ENCODE measurements at places on chromosomes 4 and X. TPM values are rescaled to one million over a fixed set of nuclear protein-coding genes. Genes with fewer than 3 reads are reported as not detected.

DNA sequence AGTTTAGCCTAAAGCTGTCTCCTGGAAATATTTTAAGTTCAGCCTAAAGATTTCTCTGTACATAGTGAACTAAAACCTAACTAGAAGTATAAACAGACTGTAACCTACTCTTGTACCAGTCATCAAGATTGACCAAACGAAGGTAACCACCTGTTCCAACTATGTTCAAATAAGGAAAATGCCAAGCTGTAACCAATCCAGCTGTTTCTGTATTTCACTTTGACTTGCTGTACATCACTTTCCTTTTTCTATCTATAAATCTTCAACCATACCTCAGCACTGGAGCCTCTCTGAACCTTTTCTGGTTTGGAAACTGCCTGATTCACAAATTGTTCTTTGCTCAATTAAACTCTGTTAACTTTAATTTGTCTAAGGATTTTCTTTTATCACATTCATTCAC is 3.1 kb upstream of the CYSLTR1 start:
- DNase-seq = no peak

- no peak for DNase-seq
Measured at GRCh38 chr4:139769364-139769763, 103.7 kb downstream of the MGST2 start.

DNA sequence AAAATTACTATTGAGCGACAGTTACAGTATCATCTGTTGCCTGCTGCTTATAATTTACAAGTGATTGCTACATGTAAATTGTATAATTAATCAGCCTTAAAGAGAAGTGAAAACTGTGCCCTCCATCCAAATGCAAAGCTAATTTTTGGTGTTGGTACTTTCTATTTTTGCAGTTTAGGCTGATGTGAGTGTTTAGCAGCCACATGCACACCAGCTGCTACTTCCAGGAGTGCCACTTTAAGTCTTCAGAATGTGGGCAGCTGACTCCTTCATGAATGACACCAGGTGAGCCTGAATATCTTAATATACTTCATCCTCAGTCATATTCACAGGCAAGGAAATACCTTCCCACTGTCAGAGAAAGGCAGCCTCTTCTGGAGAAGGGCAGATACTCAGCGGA is 149.8 kb upstream of the RASGEF1B start:
- DNase-seq = no peak

DNA sequence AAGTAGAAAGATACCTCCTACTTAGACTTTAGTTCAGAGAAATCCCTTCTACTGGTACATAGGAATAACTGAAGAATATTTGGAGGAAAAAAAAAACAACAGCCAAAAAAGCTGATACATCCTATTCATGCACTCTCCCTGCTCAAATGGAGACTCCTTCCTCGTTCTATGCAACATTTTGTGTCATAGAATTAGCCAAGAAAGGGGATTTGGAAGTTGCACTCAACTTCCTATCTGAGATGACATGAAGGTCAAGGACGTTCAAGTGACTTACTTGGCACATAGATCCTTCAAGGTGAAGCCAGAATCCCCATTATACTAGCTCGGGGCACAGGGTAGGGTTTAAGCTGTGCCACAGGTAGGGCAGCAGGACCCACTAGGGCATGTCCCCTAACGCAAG is 56.2 kb upstream of the S100G start:
- no peak for DNase-seq

DNA sequence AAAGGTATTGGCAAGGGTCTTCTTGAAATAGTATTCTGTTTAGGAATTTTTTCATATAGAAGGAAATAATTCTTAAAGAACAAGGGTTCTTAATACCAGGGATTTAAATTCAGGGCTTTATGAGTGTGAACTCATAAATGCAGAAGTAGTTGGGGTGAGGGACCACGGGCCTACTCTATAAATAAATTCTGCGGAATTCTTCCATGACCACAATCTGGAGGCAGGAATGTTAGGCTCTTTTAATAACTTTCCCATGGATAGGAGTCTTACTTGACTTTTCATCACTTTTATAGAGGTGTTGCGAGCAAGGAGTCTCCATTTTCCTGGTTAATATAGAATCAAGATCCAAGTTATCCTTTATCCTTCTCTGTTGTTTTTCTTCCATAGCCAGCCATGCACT is 76.7 kb upstream of the SLC4A4 start:
- no peak for DNase-seq

GRCh38 chr4:88674565-88674964 is 23.1 kb downstream of the NAP1L5 start:
- peak; percentile 48 for DNase-seq

DNA sequence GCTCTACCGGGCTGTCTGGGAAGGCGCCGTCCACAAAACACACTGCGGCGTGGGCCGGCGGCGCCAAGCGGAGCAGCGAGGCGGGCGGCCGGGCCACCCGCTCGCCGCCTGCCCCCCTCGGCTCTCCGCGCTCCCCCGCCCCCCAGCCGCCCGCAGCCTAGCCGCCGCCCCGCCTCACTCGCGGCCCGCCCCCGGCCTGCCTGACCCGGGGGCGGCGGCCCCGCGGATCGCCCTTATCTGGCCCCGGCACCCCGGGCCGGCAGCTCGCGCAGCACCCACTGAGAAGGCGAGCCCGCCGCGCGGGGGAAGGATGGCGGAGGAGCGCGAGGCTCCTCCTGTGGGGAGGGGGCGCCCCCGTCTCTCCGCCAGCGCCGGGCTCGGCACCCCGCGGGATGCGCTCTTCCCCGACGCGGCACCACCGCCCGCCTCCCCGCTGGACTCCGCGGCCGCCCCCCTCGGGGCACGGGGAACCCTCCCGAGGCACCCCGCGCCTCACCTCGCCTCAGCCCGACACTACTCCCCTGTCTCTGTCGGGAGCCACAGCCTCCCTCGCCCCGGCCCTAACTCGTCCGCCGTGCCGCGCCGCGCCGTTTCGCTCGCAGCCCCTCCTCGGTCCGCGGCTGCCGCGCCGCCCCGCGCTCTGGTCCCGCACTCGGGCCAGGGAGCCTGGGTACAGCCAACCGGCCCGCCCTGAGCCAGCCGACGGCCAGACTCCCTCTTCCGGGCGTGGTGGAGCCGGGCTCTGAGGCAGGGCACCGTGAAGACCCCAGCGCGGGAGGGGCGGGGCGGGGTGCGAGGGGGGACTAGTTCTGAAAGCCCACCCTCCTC is 566 bp downstream of the ATP11C start:
- DNase-seq = no peak

DNA sequence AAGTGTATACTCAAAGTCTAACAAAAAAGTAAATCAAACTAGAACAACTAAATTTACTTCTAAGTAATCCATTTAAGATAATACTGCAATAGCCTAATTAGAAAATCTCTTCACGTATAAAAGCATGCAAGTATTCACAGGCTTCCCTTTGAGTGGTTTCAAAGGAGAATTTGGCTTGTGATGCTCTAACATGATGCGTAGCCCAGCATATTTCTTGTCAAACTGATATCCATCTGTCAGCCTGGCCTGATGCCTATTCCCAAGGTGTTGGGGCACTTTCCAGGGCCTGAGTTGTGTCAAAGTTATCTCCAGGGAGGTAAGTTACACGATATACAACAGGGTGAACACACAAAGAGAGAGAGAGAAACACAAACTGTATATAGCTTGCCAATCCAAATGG is 287.0 kb upstream of the MAGEB18 start:
- no peak for DNase-seq

GRCh38 chr4:52014903-52015302 is 5.3 kb downstream of the LRRC66 start:
- DNase-seq = no peak

- DNase-seq = no peak
Measured at GRCh38 chr4:2321279-2322196, 59.6 kb upstream of the MXD4 start.

DNA sequence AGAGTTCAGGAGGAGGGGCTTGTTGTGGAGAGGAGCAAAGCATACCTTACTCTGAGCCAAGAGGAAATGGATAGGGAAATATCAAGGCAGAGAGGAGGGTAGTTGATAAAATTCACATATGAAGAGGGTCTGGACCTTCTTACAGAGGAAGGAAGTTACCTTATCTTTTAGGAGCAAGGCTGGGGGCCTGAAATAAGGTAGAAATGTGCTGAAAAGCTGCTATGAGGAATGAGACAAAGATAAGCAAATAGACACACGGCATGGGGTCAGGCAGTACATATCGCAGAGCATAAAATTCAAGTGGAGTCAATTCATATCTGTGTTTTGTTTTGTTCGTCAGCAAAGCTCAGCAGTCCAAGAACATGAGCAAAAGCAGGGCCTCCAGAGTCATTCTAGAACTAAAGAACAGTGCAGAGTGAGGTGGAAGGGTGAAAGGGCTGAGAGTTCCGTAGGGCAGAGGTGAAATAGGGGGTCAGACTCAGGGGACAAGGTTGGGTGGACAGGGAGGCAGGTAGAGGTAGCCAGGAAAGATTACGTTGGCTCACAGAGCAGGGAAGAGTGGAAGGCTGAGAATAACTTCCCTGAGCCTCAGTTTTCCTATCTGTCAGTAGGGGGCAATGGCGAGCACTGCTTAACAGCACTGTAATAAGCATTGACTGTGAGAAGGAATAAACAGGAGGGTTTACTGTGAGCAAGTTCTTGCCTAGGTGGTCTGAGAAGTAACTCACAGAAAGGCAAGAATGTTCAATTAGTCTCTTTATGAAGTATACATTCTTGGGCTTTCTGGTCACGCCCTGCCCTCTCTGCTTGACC is 9.2 kb downstream of the VSIG4 start:
- peak; percentile 0 for DNase-seq

GRCh38 chrX:23851544-23851943 is 56.2 kb downstream of the APOO start:
- no peak for DNase-seq

GRCh38 chr4:82774711-82775171 is 23.9 kb downstream of the SCD5 start:
- DNase-seq = peak; percentile 93

GRCh38 chr4:16992566-16993225 is 94.3 kb upstream of the LDB2 start:
- no peak for DNase-seq

- no peak for DNase-seq
Measured at GRCh38 chr4:134867027-134867426, 665.4 kb upstream of the PABPC4L start.

- no peak for DNase-seq
Measured at GRCh38 chr4:123783151-123783790, 386.7 kb downstream of the SPRY1 start.

GRCh38 chr4:111506706-111507105 is 638.5 kb upstream of the FAM241A start:
- DNase-seq = no peak

GRCh38 chr4:76301068-76301774 is 5.3 kb upstream of the STBD1 start:
- DNase-seq = peak; percentile 95

- no peak for DNase-seq
Measured at GRCh38 chrX:150676221-150676620, 17.0 kb upstream of the MTMR1 start.

DNA sequence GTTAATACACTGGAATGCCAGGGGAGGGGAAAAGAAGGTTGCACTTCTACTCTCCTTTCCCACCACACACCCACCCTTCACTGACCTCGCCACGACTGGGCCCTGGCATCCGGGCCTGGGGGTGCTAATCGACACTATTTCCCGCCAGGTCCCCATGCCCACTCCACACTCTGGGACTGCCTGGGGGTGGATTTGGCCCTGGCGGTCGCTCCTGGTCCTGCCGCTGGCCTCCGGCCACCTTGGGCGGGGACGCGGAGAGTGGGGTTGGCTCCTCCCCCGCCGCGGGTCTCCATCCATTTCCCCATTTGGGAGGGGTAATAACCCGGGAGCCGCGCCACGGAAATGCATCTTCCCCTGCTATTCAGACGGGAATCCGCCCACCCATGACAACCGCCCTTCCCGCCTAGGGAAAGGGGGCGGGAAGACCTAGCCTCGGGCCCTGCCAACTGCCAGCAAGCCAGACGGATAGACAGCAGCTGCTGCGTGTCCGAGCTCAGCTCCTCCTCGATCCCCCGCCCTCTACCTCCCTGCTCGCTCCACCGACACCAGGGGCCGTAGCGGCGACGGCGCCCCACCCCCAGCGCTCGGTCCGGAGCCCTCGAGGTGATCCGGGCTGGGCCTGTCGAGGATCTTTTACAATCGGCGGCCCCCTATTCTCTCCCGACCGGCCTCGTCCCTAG is 78.1 kb downstream of the RLIM start:
- DNase-seq = peak; percentile 57

DNA sequence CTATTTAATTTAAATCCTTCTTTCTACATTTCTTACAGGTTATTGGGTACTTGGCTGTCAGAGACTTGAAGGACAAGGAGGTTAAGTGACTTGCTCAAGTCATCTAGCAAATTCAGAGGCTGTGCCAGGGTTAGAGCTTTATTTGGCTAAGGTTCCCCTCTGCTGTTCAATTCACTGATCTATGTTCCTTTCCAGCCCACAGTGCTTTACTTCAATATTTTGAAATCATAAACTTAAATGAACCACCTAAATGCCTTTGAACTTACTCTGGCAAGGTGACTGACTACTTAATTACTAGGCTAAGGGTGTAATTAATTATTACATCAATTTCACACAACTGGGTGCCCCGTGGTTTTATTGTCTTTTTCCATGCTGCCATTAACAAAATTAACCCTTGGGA is 288.7 kb downstream of the CAMK2D start:
- DNase-seq = peak; percentile 65

GRCh38 chrX:129158505-129158904 is 364.8 kb downstream of the SMARCA1 start:
- no peak for DNase-seq

- peak; percentile 30 for DNase-seq
Measured at GRCh38 chr4:15078682-15079642, 76.7 kb downstream of the CPEB2 start.

- DNase-seq = no peak
Measured at GRCh38 chrX:15373976-15374375, 10.2 kb downstream of the VEGFD start.

The TMPRSS11E gene
- total RNA-seq = not detected

The IRF2 gene
- 21.2 TPM for total RNA-seq

The GAGE1 gene
- total RNA-seq = not detected

The NAA11 gene
- total RNA-seq = not detected

The CD38 gene
- 0.52 TPM for total RNA-seq

The WDR17 gene
- total RNA-seq = 5.5 TPM

The NLRP2B gene
- not detected for total RNA-seq

The FGFBP2 gene
- not detected for total RNA-seq

The AMOT gene
- total RNA-seq = 9.0 TPM

The XKRX gene
- 0.30 TPM for total RNA-seq

The MRFAP1L1 gene
- total RNA-seq = 43.8 TPM

The SMARCA5 gene
- total RNA-seq = 107 TPM

The FAM9B gene
- not detected for total RNA-seq

The ATP10D gene
- 76.8 TPM for total RNA-seq

The ARMCX4 gene
- total RNA-seq = 5.5 TPM

Measured in renal cortical epithelial cell (primary cell).